ENCODE measurements at places on chromosomes 13 and 19.

- no peak for DNase-seq
Observed at GRCh38 chr13:20168396-20168795, 7.5 kb upstream of the GJA3 start.

GRCh38 chr19:51422053-51422448 lies 4.6 kb upstream of the SIGLEC10 start:
- peak; percentile 86 for DNase-seq

DNA sequence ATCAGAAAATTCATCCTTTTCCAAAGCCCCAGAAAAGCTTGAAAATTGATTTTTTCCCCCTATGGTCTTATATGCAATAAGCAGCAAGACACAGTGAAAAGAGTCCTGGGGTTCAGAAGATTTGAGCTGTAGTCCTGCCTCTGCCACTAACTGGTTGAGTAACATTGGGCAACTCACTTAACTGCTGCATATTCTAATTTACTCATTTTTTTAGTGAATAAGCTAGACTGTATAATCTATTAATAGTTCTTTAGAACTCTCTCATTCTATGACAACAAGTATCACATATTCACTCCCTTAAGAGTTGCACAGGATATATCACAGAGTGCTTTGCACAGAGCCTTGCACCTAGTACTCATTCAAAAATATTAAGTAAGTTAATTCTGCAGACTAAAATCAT lies 110.8 kb downstream of the STOML3 start:
- DNase-seq = no peak

GRCh38 chr13:39531646-39532045 lies 71.3 kb downstream of the LHFPL6 start:
- no peak for DNase-seq

DNA sequence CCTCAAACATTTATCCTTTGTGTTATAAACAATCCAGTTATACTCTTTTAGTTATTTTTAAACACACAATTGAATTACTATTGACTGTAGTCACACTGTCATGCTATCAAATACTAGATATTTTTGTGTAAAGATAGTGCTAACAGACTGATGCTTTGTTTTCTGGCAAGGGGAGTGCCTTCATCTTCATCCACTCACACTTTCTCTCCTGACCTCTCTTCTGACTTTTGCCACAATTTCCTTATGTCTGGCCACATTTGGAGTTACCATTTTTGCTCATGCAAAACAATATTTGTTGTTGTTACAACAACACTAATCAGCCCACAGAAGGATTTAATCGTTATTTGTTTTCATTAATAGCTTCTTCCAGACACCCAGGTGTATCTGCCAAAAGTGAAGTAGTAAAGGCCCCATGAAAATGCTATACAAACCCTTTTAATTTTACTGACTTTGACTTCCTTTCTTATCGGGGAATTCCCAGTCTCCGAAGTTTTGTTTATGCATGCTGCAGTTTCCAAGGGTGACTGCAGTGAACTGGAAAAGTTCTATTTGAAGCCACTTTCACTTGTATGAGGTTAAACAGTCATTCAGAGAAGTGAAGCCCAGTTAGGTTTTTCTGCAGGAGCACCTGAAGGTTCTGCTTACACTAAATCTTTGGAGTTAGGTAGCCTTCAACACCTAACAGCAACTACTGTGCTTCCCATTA lies 66.1 kb upstream of the FRY start:
- no peak for DNase-seq

DNA sequence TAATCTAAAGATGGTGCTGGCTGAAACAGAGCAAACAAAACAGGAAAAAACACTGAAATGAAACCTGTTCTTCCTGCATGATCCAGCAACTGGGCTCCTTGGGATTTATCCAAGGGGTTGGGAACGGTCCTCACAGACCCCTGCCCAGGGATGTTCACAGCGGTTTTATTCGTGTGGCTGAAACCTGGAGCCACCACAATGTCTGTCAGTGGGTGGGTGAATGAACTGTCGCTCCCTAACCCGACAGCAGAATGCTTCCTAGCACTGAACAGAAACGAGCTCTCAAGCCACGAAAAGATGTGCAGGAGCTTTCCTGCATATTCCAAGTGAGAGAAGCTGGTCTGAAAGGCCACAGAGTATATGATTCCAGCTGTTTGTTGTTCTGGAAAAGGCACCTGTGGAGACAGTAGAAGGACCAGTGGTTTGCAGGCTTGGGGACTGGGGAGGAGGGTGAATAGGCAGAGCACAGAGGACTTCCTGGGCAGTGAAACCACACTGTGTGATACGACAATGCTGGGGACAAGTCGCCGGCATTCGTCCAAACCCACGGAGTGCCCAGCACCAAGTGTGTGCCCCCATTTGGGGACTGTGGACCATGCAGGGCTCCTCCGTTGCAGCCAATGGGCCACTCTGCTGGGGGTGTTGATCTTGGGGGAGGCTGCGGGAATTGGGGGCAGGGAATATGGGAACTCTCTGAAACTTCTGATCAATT lies 73.9 kb downstream of the TEX29 start:
- no peak for DNase-seq

GRCh38 chr19:13098277-13099072 lies 4.2 kb downstream of the LYL1 start:
- no peak for DNase-seq

- no peak for DNase-seq
Observed at GRCh38 chr19:14166999-14167575, 30.7 kb upstream of the ASF1B start.

DNA sequence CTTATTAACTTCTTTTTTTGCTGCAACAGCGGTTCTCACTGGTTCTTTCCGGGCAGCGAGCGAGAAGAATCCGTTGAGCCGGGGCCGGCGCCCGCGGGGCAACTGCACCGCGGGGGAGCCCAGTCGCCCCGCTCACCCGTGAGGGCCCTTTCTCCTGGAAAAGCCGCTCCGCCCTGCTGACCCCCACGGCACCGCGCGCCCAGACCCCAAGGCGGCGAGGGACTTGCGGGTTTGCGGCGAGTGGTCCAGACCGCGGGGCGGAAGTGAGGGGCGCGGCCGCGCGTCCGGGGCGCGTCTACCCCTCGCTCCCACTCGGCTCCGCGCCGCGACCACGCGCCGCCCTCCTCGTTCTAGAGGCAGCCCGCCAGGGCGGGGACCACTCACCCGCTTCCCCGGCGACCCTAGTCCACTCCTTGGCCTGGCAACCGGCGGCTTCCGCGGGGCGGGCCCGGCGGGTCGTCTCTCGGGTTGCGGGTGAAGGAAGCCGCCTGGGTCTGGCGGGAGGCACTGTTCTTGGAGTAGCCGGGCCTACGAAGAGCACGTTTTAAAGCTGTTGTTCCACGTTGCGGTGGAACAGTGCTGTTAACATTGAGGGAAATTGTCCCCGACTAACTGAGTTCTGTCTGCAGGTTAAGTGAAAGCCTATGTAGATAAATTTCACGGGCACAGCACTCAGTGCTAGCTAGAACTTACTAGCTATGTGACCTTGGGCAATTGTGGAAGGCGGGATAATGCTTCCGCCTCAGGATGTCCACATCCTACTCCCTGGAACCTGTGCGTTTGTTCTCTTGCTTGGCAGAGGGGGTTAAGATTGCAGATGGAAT lies at the start of gene NEK3:
Gene NEK3 (minus strand): TSS at position 439 of the 824 bp plus-strand sequence. CDS start 3,406 bp downstream, outside the sequence.
- DNase-seq = peak; percentile 86

- no peak for DNase-seq
Observed at GRCh38 chr13:59111751-59112171, 1052.0 kb downstream of the DIAPH3 start.

- DNase-seq = no peak
Observed at GRCh38 chr19:38690832-38691231, 43.4 kb downstream of the ACTN4 start.

- DNase-seq = no peak
Observed at GRCh38 chr13:29310806-29311205, 284.7 kb downstream of the SLC7A1 start.

GRCh38 chr19:1408300-1409203 lies 1.2 kb downstream of the DAZAP1 start:
- no peak for DNase-seq
